ENCODE measurements at places on chromosomes 6 and 20.

DNA sequence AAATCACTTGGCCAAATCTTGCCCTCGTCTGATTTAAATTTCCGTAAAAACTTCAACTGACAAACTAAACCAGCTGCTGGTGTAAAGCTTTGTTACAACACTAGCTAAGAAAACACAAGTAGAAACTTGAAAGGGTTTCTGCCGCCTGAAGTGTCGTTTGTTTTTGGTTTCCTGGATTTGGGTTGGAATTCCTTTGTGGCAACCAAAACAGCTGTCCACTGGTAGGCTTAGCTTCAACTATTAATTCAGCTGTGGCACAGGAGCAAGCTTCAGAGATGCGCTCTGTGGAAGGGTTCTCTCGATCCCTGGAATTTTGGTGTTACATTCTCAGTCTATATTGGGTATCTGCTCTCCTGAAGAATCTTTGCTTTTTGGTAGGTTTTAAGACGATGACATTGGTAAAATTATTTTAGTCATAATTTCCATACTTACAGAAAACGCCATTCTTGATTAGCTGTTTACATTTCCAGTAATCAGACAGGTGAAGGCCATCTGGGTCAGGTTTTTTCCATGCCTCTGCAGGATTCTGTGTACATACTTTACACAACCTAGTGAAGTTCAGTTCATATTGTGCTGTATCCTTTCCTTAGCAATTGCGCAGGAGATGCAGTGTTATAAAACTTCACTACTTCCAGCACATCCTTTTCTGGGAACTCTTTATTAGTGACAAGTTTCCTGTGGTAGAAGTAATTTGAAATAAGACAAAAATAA is 29.9 kb upstream of the SAMD3 start:
- no peak for DNase-seq

DNA sequence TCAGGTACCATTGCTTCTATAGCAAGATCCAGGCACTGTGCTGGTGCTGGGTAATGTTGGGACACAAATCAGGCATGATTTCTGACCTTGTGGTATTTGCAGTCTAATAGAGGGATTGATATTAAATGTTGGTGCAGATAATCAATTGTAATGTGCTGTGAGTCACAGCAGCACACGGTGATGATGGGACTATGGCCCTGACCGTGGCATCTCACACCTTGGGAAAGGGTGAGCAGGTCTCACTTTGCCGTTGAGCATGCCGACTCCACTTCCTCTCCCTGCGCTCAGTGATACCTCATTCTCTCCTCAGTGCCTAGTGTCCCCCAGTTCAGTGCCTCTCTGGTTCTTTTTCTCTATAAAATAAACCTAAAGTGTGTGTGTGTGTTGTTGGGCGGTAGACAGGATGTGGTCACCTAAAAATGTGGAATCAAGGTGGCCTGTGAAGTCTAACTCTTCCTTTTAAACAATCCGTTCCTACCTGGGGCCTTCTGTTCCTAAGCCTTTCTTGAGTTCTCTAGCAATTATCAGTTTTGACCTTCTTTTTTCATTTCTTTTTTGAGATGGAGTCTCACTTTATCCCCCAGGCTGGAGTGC is 188.5 kb downstream of the REV3L start:
- no peak for DNase-seq

DNA sequence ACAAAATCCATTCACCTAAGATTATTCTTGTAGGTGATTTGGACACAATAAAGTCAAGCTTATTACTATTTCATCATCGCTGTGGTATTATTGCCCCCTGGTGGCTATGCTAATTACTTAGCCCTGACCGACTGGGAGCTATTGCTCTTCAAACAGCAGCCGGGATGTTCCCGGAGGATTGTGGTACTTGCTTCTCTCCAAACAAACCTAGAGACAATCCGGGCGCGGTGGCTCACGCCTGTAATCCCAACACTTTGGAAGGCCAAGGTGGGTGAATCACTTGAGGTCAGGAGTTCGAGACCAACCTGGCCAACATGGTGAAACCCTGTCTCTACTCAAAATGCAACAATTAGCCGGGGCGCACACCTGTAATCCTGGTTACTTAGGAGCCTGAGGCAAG is 15.4 kb upstream of the STMND1 start:
- no peak for DNase-seq

DNA sequence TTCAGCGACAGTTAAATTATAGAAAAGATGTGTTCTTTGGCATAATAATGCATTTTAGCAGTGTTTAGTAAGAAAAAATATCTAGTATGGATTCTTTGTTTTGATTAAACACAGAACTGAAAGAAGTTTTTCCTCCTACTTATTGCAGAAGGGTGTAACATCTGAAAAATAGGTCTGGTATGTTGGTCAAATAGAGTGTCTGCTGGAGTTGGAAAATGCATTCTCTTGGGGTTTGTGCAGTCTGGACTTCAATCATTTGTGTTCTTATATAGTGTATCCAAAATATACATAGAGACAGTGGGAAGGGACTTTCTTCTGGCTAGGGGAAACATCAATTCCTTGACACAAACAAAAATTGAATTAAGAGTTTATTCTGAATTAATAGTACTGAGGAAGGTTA is 132.4 kb upstream of the MAN1A1 start:
- DNase-seq, result no peak

- DNase-seq, result no peak
These were observed 545 bp downstream of the SLC35D3 start for GRCh38 chr6:136922685-136923006.

GRCh38 chr6:53598265-53598907 is 53.5 kb upstream of the GCLC start:
- no peak for DNase-seq

GRCh38 chr6:24330137-24330732 is 27.6 kb downstream of the DCDC2 start:
- no peak for DNase-seq

- no peak for DNase-seq
These were observed 39.5 kb downstream of the CRISP1 start for GRCh38 chr6:49826743-49827406.

- no peak for DNase-seq
These were observed 64.9 kb downstream of the SYTL3 start for GRCh38 chr6:158714706-158715105.

DNA sequence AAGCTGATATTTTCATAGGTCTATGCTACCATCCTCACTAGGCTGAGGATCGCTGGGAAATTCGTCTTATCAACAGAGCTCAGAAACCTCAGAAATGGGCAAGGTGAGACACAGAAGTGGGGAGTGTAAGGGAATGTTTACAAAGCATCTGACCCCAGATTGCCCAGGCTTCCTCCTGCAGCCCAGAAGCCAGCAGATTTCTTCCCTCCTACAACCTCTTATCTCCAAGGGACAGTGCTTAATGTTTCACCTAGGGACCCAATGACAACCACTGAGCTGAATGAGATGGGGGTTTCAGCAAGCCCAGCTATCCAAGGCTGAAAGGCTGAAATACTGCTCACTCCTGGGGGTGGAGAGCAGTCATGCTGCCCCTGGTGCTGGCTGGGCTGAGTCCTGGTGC is 52.4 kb upstream of the TBC1D7 start:
- DNase-seq, result no peak

GRCh38 chr6:52976149-52976548 is 18.9 kb downstream of the GSTA4 start:
- DNase-seq, result no peak

GRCh38 chr6:27101824-27102223 is 145.7 kb upstream of the PRSS16 start:
- no peak for DNase-seq

DNA sequence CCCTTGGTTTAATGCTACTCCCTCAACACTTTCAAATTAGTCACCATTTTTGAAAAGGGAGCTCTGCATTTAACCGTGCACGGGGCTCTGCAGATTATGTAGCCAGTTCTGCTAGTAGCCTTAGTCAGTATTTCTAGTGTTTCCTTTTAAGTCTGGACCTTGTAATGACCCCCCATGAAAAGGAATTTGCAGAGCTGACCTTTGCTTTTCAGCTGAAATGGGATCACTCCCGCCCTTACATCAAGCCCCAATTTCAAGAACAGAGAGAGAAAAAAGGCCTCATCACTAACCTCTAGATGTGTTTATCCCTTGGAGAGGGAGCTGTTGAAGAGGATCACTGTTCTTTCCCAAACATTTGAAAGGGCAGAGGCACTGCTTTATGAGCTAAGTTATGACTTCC is 490.7 kb upstream of the BTBD3 start:
- DNase-seq, result no peak

DNA sequence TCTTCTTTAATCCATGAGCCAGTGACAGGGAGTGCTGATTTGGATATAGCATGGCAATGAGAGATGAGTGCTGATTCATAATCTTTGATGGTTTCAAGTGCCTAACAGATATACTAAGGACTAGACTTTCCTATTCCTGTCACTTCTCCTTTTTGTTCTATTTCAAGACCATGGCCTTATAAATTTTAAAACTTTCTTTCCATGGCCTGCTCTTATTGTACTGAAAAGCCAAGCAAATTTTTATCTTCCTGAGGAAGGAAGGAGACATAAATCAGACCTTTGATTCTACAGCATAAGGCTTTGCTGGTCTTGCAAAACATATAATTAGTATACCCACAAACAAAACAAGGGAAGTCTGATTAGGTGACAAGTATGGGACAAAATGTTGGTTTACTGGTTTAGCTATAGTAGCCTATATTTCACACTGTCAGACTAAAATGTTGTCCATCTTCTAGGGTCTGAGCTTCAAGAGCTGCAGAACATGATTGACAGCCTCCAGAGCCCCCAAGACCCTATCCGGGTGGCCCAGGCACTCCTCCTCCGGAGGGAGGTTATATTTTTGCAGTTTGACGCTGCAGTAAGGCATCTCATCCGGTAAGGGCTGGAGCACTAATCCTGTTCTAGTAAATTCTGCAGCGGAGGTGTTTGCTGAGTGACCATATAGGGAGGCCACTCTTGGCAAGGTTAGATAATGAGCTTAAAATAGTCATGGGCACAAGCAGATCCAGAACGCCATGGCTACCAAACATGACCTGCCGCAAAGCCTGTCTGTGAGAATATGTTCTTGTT is 82.3 kb downstream of the CD164 start:
- no peak for DNase-seq

- no peak for DNase-seq
These were observed 1.4 kb downstream of the BMP6 start for GRCh38 chr6:7727086-7727945.

DNA sequence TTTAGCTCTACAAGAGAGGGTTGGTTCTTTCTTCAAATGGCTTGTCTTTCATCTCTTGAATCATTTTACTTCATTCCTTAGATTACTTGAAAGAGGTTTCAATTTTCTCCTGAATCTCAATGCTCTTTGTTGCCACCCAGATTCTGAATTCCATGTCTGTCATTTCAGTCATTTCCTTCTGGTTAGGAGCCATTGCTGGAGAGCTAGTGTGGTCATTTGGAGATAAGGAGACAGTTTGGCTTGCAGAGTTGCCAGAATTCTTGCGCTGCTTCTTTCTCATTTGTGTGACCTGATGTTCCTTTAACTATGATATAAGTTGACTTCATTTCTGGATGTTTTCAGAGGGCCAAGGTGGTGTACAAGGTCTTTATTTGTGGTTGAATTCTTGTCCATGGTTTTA is 157.8 kb downstream of the SLC22A3 start:
- DNase-seq, result no peak

Data from activated CD4-positive, alpha-beta T cell treated with anti-CD3 and anti-CD28 coated beads for 1 hour (primary cell).